ENCODE measurements at places on chromosomes 5 and 9.

GRCh38 chr5:103487218-103487617 lies 75.4 kb downstream of the NUDT12 start:
- no peak for DNase-seq

GRCh38 chr5:77960863-77961396 lies 184.8 kb upstream of the TBCA start:
- no peak for DNase-seq

DNA sequence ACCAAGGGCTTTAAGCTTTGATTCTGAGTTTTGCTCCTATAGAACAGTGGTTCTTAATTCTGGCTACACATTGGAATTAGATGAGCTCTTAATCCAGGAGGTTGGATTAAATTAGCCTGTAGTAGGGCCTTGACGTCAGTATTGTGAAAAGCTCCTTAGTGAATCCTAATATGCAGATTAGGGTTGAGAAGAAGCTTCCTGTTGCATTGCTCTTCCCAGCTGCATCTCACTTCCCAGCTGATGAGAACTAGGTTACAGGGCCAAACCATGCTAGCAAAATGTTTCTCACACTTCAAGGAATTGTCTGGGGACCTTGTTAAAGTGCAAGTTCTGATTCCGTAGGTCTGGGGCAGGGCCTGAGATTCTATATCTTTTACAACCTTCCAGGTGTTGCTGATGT lies 300.0 kb downstream of the ZSWIM6 start:
- DNase-seq: no peak

GRCh38 chr5:82276800-82277612 lies 1.1 kb downstream of the RPS23 start:
- DNase-seq: no peak

GRCh38 chr5:168446983-168447619 lies 39.2 kb upstream of the RARS1 start:
- no peak for DNase-seq

DNA sequence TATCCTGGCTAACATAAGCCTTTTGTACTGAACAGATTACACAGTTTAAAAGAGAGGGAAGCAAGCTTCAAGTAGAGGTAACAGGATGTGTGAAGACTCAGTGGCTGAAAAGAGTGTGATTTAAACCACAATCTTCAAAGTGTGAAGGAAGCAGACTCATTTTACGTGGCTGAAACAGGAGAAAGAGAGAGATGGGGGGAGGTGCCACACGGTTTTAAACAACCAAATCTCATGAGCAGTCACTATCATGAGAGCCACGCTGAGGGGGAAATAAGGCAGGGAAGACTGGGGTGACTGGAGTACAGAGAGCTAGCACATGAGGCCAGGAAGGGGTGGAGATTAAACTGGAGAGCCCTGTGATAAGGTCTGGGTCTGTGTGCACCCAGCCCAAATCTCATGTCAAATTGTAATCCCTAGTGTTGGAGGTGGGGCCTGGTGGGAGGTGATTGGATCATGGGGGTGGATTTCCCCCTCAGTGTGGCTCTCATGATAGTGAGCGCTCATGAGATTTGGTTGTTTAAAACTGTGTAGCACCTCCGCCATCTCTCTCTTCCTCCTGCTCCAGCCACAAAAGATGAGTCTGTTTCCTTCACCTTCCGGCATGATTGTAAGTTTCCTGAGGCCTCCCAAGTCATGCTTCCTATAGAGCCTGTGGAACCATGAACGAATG lies 318.6 kb upstream of the CD180 start:
- no peak for DNase-seq

GRCh38 chr5:151490627-151491026 lies 43.2 kb downstream of the SLC36A1 start:
- no peak for DNase-seq

DNA sequence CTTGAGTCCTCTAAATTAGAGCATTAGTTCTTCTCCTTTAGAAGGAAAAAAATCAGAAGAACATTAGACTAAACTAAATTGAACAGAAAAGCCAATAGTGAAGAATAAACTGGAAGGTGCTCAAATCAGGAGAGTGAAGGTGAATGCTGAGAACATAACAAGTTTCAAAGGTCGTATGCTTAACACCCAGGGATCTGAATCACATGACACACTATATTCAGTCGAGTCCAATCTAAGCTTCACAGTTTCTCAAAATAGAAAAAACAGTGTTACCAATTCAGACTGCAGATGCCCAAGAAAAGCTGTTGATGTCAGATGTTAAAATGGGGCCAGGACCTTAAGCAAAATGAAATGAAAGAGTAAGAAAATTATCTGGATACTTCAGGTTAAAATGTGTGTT lies 614.5 kb downstream of the EFNA5 start:
- no peak for DNase-seq

DNA sequence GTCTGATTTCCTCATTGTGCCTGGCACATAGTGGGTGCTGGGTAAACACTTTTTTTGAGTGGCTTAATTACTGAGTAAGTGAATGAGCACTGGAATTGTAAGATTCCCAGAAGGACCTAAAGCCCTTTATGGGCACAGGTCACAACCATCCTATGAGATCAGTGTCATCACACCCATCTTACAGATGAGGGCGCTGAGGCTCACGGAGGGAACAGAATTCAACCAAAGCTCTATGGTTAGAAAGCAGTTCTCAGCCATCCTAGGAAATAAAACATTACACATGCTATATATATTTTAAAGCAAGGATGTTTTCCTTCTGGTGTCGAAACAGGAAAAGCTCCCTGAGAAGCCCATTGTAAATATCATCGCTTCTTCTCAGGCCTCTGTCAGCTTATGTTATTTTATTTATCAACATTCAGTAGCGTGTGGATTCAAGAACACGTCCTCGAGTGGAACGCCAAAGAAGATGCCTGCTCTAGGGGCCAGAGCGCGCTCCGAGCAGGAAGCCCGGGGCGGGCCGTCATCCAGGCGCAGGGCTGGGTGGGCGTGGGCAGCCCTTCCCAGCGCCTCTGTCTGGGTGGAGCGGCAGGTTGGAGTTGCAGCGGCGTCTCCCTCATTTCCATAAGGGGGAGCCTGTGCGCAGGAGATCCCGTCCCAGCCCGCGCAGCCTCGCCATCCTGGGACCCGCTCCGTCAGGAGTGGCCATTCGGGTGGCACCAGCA lies 155.8 kb upstream of the SMIM23 start:
- peak; percentile 89 for DNase-seq

GRCh38 chr9:6625363-6625762 lies 20.2 kb downstream of the GLDC start:
- no peak for DNase-seq

DNA sequence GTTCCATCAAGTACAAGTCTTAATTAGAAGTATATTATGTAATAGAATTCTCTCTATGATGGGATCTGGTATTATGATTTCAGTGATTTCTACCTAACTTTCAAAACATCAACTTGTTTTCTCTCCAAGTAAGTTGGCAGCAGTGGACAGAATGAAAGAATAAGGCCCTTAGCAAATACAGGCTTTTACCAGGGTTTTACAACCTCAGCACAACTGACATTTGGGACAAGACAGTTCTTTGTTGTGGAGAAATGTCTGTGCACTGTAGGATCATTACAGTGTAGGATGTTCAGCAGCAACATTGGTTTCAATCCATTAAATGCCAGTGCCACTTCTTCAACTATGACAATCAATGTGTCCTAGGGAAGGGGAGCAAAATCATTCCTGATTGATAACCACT lies 48.8 kb downstream of the MLANA start:
- DNase-seq: no peak

DNA sequence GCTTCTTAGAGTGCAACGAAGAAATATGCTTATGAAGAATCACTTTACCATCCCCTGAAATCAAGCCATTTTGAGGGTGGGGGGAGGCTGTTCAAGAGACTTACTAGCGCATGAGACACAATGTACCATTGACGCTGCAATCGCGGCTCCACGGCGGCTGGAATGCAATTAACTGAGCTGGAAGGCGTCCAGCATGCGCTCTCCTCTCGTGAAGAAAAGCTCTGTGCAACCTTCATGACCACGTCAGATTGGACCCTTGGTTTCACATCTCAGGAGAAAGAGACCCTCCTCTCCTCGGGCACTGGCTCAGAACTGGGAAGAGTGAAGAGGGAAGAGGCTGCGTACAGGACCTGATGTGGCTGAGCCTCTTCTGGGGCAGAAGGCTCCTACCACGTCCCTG lies 138.5 kb upstream of the IRX2 start:
- DNase-seq: no peak

- DNase-seq: no peak
Observed at GRCh38 chr9:111449705-111450104, 34.5 kb downstream of the ECPAS start.

GRCh38 chr9:74245866-74246497 lies 251.2 kb upstream of the RORB start:
- no peak for DNase-seq

- DNase-seq: no peak
Observed at GRCh38 chr5:158270996-158271554, 412.1 kb upstream of the CLINT1 start.

- no peak for DNase-seq
Observed at GRCh38 chr9:97935276-97935675, 2.7 kb downstream of the HEMGN start.

DNA sequence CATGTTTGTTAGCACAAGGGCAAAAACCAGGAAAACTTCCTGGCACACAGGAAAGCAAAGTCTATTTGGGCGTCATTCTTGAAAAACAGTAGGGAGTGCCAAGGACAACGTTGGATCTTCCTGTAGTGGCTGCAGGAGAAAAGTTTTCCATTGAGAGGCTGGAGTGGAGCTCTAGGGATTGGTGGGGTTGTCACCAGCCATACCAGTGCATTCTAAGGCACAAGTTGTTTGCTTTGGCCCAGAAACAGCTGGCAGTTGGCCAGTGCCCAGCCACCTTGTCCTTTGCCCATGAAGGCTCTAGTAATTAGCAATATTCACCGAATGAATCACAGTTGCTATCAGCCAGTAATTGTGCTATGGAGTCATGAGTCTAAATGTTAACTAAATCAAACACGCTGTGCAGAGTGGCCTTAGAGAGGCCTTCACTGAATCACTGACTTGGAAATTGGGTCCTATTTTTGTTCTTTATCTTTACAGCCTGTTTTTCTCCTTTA lies 26.4 kb downstream of the TNFSF15 start:
- no peak for DNase-seq

DNA sequence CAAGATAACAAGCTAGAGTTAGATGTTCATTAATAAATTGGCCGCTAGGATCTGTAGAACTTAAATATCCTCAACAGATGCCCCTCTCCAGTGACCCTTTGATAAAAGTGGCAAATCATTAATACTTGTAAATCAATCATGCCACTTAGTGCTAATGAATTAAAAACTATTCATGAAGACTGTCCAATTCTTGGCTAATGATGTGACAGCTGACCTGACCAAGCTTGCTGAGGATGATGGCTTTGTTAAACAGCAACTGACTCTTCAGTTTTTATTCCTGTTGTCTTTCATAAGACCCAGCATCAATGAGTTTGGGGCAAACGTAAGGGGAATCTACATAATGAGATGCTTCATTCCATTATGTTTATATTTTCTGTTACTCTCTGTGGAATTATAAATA lies 396.8 kb upstream of the NMUR2 start:
- DNase-seq: no peak

- DNase-seq: no peak
Observed at GRCh38 chr5:128962211-128962610, 3.1 kb upstream of the SLC27A6 start.

DNA sequence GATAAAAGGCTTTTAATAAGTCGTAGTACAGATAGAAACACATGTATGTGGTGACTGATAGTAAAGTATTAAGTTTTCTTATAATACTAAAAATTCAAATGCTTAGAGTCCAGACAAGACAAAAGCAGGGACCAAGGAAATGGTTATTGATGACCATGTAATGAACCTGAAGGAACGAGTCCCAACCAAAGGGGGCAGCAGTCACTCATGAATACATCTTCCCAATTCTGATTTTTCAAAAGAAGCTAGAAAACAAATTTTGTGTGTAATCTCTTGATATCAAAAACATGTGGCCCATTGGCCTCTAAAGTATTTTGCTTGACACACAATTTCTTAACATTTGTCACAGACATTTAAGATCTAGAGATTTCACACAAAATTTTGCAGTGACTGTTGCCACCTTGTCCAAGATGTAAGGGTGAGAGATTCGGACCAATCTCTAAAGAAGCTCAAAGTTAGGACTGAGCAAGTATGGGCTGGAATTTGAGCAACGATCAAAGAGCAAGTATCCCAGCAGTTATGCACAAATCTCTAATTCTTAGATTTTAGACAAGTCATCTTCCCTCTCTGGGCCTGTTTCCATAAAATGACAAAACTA lies 66.8 kb downstream of the ARL15 start:
- peak; percentile 25 for DNase-seq

- no peak for DNase-seq
Observed at GRCh38 chr9:115978091-115978490, 175.5 kb upstream of the PAPPA start.

- DNase-seq: no peak
Observed at GRCh38 chr5:132455614-132456115, 34.9 kb downstream of the IRF1 start.

- DNase-seq: no peak
Observed at GRCh38 chr9:111838439-111838838, 43.7 kb upstream of the SHOC1 start.

DNA sequence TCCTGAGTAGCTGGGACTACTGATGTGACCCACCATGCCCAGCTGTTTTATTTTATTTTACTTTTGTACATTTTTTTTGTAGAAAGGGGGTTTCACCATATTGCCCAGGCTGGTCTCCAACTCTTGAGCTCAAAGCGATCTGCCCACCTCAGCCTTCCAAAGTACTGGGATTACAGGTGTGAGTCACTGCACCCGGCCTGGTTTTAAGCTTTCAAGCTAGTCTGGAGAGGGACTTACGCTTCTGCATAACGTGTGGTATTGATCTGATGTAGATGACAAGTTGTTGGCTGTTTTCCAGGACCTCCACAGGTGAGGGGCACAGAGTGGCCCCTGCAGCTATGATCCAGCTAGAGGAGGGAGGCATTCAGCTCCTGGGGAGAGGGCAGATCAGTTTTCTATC lies 6.8 kb upstream of the CCL21 start:
- DNase-seq: no peak

DNA sequence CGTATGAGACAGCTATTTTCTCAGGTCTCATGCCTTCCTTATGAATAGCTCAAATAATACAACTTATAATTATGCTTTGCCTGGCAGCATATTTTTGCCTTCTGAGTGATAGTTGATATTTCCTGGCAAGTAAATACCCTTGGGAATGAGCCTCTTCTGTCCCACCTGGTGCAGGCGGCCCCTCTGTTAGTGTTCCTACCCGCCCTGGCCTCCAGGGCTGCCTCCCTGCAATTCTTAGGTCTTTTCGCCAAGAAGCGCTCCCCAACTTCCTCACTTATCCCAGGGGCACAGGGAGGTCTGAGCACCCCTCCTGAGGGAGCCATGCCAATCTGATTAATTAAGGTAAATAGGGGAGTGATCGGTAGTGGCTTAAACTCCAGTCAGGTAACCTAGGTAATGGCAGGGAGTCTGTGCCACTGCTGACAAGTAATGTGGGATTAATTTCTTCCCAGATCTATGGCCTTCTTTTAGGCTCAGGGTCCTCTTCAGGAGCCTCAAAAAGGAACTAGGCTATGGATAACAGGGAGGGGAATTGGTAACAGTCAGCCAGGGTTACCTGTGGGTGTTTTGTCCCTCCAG lies 81.5 kb downstream of the GALNT10 start:
- no peak for DNase-seq

- DNase-seq: no peak
Observed at GRCh38 chr9:128242828-128243214, 33.0 kb downstream of the GOLGA2 start.

Measured in HEK293T (cell line).